ENCODE measurements at places on chromosomes 7 and 10.
A peak's percentile ranks its signal among the peaks of the same experiment; 100 is the strongest.

DNA sequence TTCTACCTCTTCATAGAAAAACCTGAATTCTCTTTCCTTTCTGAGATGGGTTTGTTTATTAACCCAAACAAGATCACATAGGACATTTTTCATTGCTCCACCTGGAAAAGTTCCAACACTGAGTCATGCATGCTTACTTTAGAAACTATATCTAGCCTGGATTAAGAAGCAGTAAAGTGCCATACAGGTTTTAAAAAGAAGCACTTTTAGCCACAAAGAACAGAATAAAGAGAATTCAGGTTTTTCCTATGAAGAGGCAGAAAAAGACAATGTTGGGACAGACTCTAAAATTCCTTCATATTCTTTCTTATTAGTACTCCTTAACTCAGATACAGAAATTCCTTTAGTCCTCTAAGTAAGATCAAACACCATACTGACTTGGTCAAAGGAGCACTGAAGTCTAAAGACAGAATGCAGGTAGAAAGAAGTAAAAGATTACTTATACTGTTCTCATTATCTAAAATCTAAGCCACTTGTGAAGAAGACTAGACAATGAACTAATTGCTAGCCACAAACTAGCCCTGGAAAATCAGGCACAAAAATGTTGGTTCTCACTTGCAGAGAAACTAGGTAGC lies 241.3 kb downstream of the ANK3 start:
- DNase-seq = no peak

DNA sequence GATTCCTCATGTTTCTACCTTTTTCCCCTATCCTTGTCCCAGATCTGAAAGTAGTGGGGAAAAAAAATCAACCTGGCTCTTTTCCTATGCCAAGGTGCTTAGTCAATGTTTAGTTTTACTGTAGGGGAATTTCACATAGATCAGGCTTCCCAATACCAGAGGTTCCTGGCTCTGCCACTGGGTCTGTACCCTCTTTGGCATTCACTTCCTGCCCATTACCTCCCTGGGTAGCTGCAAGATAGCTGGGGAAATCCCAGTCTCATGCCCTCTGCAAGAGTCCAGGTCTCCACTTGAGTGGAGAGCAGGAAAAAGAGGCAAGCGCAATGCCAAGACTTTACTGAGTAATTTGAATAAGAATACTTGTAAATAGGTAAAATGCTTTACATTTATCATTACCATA lies 3.5 kb upstream of the BPGM start:
- no peak for DNase-seq

DNA sequence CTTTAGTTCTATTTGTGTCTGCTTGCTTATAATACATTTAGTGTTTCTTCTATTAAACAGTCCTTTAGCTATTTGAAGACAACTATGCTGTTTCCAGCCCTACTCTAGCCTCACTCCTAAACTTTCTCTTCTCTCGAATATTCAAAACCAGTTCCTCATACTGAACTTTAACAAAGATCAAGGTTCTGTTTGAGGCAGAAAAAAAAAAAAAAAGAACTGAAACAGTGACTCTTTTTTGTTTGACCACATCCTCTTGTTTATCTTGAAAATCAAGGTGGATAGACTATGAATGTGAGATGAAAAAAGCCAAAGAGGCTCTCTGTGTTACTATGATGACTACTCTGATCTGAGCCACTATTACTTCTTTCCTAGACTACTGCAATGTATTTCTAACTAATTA lies 154.3 kb downstream of the ZNF365 start:
- no peak for DNase-seq

- peak; percentile 41 for DNase-seq
Observed at GRCh38 chr10:20616918-20617810, 279.9 kb downstream of the NEBL start.

DNA sequence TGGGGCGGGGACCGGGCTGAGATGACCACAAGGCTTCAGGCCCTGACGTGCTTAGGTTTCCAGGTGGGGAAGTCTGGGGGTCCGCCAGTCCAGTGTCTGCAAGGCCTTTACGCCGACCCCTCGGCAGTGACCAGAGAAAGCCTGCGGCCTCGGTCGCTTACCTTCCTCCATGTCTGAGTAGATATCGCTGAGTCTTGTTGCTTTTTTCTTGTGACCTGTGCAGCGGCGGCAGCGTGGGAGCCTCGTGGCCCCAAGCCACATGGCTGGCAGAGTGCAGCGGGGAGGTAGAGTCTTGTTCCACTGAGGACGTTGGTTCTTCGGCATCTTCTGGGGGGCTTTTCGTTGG lies 329 bp downstream of the NOLC1 start:
- peak; percentile 52 for DNase-seq

- DNase-seq = peak; percentile 19
Observed at GRCh38 chr7:144854839-144855424, 19.1 kb upstream of the TPK1 start.

DNA sequence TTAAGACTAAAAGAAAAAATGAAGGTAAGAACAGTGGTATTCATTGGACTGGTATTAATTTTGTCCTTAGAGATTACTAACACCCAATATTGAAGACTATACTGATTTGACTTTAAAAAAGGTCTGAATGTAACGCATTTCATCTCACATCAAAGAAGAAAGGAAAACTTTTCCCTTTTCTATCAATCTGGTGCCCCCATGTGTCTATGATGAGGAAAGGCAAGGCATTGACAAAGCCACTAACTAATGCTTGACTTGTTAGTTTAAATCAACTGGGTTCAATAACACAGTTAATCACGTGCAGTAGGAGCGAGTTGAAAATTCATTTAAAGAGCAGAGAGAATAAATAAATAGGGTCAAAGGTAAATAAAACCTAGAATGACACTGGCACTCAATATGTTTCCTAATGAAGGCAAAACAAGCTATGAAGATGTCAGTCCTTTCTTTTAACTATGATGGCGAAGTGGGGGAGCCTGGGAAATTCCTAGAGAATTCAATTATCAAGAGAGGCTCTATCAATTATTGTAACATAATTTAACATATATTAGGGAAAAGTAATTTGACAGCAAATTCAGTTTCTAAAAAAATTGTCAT lies 180.9 kb downstream of the ANK3 start:
- peak; percentile 49 for DNase-seq

GRCh38 chr7:98826811-98827231 lies 43.0 kb downstream of the TMEM130 start:
- DNase-seq = no peak

DNA sequence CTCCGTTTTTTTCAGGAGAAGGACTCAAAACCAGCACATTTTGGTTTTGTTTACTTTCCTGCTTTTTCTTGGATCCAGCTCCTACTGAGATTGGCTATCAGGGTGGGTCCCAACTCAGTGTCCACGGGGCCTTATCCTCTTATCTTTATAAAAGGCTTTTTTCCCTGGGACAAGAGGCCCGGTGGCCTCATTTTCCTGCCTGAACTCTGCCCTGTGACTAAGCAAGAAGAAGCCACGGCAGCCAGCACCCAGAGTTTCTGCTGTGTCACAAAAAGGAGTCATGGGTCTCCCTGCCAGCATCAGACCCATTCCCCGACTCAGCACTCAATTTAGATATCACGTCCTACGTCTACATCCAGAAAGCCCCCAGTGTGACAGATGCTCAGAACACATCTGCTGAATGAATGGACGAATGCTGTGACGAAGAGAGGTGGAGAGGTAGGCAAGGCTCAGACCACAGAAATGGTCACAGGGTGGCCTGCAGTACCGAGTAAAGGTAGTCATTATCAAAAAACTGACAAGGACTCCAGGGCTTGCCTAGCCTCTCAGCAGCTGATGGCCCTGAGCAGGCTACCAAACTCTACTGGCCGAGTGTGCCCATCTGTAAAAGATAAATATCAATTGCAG lies 16.7 kb downstream of the DLG5 start:
- peak; percentile 13 for DNase-seq

DNA sequence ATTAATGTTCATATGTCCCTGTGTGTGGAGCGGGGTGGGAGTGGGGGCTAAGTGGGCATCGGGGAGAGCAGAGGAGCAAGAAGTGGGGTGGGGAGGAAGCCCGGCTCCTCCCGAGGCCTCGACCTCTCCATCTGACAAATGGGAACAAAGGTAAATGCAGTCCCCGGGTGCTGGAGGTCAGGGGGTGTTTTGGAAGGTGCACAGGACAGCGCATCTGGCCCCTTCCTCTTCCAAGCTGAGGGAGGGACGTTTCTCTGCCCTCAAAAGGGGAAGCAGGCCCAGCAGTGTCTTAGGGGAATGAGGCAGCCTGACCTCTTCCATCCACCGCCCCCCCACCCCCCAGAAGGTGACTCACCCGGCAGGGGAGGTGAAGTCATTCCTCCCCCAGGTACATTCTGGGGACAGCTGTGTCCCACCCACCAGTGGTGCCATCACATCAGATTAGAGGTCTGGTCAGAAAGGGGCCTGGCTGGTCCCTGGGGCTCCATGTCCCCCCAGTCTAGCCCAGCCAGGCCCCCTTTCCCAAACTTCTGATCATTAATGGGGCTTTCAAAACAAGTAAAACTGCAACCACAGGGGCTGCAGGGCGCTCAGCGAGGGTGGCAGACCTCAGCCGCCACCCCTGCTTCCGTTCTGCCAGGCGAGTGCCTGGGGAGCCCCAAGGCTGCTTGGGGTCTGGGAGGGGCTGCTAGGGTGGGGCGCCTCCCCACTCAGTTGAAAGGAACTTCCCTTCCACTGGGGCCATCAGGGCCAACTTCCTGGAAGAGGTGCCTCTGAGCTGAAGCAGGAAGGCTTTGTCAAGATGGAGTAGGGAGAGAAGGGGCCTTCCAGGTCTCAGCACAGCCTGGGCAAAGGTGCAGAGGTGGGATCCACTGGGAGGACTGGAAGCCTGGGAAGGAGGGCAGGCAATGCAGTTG lies 10.8 kb downstream of the LFNG start:
- peak; percentile 36 for DNase-seq

GRCh38 chr7:75663302-75663907 lies 75.3 kb downstream of the HIP1 start:
- DNase-seq = peak; percentile 71

All from hematopoietic multipotent progenitor cell treated with erythropoietin and hydrocortisone succinate and interleukin-3 and kit ligand, for 8 days (in vitro differentiated cells).